Left ventricle myocardium superior (tissue), 1 donor: ENCODE measurements at places on chromosomes 5 and 9. TPM values are rescaled to one million over a fixed set of nuclear protein-coding genes. Genes with fewer than 3 reads are reported as not detected.

The GLRA1 gene
- not detected for total RNA-seq

The CATSPER3 gene
- total RNA-seq = 0.74 TPM

The CERCAM gene
- total RNA-seq = 7.0 TPM

The PCDH12 gene
- total RNA-seq = 11.1 TPM

The PRRX2 gene
- total RNA-seq = 0.20 TPM

The PCDHB3 gene
- total RNA-seq = 0.99 TPM

The EMB gene
- total RNA-seq = 12.0 TPM

The DIRAS2 gene
- not detected for total RNA-seq

The ZNF618 gene
- 1.5 TPM for total RNA-seq

The ZBED3 gene
- 4.7 TPM for total RNA-seq

The DTWD2 gene
- total RNA-seq = 15.0 TPM

The C5orf34 gene
- total RNA-seq = 1.0 TPM

The GABRA1 gene
- total RNA-seq = not detected

The NPR3 gene
- total RNA-seq = 16.3 TPM

The CAVIN4 gene
- 71.6 TPM for total RNA-seq

The DMRT3 gene
- total RNA-seq = not detected

The SPATA31A1 gene
- total RNA-seq = not detected

The SPATA31A3 gene
- total RNA-seq = not detected
